ENCODE measurements at places on chromosomes 1 and 21.

DNA sequence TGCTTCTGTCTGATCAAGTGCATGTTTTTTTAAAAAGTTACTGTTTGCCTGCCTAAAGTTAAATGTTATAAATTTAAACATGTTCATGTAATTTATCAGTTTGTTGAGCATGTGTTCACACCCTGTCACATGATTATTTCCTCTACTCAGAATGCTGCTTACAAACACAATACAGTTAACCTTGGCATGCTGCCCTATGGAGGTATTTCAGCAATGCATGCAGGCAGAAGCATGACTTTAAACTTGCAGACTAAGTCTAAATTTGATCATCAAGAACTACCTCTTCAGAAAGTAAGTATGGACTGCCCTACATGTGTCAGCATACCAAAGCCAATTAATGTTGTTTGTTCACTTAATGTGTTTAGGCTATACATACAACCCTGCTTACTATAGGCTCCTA lies 161.6 kb downstream of the LRRC40 start:
- peak; percentile 84 for DNase-seq

GRCh38 chr1:23460519-23460918 lies 23.5 kb downstream of the ASAP3 start:
- no peak for DNase-seq

DNA sequence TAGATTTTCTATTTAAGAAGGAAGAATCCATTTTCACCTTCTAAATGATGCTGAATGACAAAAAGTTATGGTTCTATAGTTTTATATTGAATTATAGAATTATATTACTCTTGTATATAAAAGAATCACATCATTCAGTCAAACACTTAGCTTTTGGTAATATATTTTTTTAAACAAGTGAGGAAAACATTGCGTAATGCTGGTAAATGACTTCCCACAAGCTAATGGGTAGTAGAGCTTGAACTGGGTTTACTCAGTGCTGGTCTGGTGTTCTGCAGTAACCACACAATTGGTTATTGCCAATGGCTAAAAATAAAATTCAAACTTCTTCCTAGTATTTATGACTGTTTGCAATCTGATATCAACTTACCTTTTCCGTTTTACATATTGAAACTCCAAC lies 10.6 kb upstream of the GIPC2 start:
- peak; percentile 92 for DNase-seq

- DNase-seq: no peak
Observed at GRCh38 chr1:20190256-20191160, 4.2 kb upstream of the PLA2G2C start.

DNA sequence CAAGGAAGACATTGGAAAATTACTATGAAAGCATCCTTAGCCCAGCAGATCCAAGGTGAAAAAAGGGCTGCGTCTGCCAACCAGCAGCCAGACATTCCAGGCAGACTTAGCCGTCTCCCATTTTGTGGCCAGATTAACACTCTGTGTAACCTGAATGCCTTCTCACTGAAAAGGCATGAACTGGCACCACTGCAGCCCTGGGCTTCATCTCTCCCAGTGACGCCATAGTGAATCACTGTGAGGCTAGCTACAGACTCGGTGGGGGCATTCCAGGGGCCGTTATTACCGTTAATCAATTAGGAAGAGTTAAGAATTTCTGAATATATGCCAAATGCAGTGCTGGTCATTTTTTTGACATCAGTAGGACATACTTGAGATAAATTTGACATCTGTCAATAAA lies 627.4 kb downstream of the LMO4 start:
- peak; percentile 98 for DNase-seq

DNA sequence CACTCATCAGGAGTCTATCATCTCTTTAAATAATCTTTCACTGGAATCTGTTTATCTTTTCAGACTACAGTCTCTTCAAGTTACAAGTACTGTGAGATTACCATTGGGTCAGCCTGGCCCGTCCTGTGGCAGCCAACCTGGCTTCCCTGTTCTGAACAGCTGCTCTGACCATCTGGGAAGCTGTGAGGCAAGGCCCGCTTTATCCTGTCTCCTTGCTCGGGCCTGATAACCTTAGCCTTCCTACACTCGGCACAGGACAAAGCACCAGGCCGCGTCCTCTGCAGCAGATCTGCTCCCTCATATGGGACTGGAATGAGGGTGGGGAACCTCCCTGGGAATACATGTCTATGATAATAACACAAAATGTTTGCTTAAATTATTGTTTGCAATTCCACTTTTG lies 113.3 kb downstream of the PTPN14 start:
- DNase-seq: no peak

- DNase-seq: peak; percentile 59
Observed at GRCh38 chr1:168234846-168235547, 9.2 kb downstream of the SFT2D2 start.

DNA sequence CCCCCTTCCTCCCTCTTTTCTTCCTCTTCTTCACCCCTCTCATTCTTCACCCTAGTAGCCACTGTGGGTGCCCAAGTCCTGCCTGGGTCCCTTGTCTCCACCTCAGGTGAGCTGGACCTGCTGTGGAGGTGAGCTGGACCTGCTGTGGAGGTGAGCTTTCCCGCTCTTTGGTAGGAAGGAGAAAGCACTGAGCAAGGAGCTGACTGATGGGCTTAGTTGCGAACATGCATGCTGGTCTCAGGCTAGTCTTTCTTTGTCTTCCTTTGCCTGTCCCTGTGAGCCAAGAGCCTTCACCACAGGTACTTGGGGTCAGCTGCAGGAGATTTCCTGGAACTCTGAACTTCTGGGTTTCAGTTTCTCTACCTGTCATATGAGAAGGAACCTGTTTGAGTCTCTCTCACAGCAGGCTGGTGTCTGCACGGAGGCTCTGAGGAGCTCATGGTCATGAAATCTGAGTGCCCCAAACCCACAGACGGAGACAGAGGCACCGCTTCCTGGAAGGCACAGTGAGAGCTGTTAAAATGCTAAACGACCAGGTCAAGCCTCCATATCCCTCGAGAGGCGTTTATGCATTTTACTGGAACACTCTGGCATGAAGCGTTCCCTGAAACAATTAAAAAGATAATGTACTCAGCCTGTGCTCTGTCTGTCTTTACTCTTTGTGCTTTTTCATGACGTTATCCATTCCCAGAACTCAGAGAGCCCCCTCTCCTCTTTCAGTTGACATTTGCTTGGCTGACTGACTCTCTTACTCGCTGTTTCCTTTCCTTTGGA lies 69.5 kb downstream of the RHOU start:
- no peak for DNase-seq

DNA sequence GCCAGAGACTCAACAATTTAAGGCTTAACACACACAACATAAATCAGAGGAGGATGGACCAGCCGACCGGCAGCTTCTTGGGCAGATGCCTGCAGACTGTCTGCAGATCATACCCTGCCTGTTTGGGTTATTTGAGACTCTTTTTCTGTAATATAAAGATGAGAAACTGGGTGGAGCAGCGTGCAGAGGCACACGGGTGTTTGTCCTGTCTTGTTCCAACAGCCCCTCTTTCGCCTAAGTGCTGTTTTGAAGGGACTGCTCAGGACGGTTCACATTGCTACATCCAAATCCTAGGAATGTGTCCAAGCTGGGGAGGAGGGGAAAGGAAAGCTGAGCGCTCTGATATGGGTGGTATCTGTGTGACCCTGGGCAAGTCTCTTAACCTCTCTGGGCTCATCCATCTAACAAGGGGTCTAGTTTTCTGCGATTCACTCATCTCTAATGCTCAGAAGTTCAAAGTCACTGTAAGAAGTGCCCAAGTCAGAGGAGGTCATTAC lies 149.9 kb downstream of the CLIC6 start:
- no peak for DNase-seq

- peak; percentile 6 for DNase-seq
Observed at GRCh38 chr1:215321802-215322201, 239.3 kb downstream of the KCNK2 start.

- no peak for DNase-seq
Observed at GRCh38 chr1:46020010-46020409, 112.4 kb downstream of the PIK3R3 start.

GRCh38 chr1:23088027-23088426 lies 68.8 kb downstream of the KDM1A start:
- DNase-seq: no peak

- peak; percentile 84 for DNase-seq
Observed at GRCh38 chr1:93448983-93449804, 1.3 kb downstream of the FNBP1L start.

DNA sequence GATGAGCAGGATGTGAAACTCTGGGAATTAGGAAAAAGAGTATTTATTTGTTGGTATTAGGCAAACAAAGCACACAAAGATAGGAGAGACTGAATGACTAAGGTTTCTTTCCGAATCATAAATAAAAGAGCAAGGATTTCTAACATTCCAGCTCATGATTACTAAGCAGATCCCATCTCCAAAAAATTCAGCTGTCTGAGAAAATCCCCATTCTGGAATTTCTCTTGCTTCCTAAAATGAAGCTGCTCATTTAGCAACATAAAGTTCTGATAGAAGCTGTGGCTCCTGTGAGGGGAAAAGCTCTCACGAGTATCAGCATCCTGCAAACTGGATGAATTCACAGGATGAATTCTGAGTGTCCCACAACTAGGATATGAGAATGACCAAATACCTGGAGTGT lies 6.7 kb upstream of the SH2D5 start:
- no peak for DNase-seq
